ENCODE measurements at places on chromosomes 2 and 18.
A peak's percentile ranks its signal among the peaks of the same experiment; 100 is the strongest.

- peak; percentile 53 for DNase-seq
- H3K4me1 ChIP-seq, result no peaks in the 10 kb centered on the region
- no peaks in the 10 kb centered on the region for H3K36me3 ChIP-seq
- H3K27ac ChIP-seq, result no peak overlapping the region
- no peaks in the 10 kb centered on the region for H3K27me3 ChIP-seq
Observed at GRCh38 chr2:78077633-78078032, 555.5 kb upstream of the LRRTM4 start.

- H3K36me3 ChIP-seq, result no peaks in the 10 kb centered on the region
- no peaks in the 10 kb centered on the region for H3K27me3 ChIP-seq
- no peak overlapping the region for H3K4me3 ChIP-seq
- H3K4me1 ChIP-seq, result peaks cover 7% of the 10 kb centered on the region
Observed at GRCh38 chr2:200125444-200126284, 170.3 kb downstream of the MAIP1 start.

DNA sequence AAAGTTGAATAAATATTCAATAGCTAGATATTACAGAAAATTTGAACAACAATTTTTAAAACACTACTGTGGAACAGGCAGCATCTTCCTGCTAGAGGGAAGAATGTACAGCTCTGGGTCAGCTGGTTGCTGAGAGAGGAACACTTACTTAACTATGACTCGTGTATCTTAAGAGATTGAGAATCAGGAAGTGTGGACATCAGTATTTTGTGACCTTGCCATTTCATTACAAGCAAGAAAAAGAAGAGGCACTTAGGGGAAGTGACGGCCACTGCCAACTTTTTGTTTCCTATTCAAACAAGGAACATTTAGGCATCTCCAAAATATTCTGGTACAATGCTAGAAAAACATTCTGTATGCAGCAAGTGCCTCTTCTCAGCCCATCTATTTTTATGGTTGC lies 45.9 kb downstream of the ITPRID2 start:
- H3K4me3 ChIP-seq, result no peak overlapping the region
- no peaks in the 10 kb centered on the region for H3K27me3 ChIP-seq
- DNase-seq, result no peak
- H3K36me3 ChIP-seq, result no peaks in the 10 kb centered on the region
- H3K27ac ChIP-seq, result no peak overlapping the region

GRCh38 chr2:218567797-218568189 lies 358 bp downstream of the USP37 start:
- peak overlapping the region; percentile 70 for H3K4me3 ChIP-seq
- peak overlapping the region; percentile 97 for H3K27ac ChIP-seq

- DNase-seq, result no peak
- H3K27ac ChIP-seq, result no peak overlapping the region
- H3K4me3 ChIP-seq, result no peak overlapping the region
- peaks cover 7% of the 10 kb centered on the region for H3K36me3 ChIP-seq
Observed at GRCh38 chr2:222470802-222471468, 46.6 kb downstream of the SGPP2 start.

- H3K36me3 ChIP-seq, result no peaks in the 10 kb centered on the region
- H3K4me1 ChIP-seq, result no peaks in the 10 kb centered on the region
- no peak for DNase-seq
- no peaks in the 10 kb centered on the region for H3K27me3 ChIP-seq
- no peak within 1 kb of the TSS for H3K27ac ChIP-seq
- H3K4me3 ChIP-seq, result no peak within 1 kb of the TSS
Observed at GRCh38 chr2:79025421-79025820, at the start of gene REG3G. TSS of gene REG3G (plus strand) at chr2:79025702. CDS start at chr2:79026094, 392 bp downstream.

- H3K4me3 ChIP-seq, result no peak overlapping the region
- H3K27me3 ChIP-seq, result no peaks in the 10 kb centered on the region
- no peak for DNase-seq
- no peak overlapping the region for H3K27ac ChIP-seq
- H3K36me3 ChIP-seq, result no peaks in the 10 kb centered on the region
Observed at GRCh38 chr2:58512878-58513277, 271.8 kb upstream of the FANCL start.

- H3K4me1 ChIP-seq, result peaks cover 27% of the 10 kb centered on the region
- H3K36me3 ChIP-seq, result no peaks in the 10 kb centered on the region
- H3K4me3 ChIP-seq, result no peak overlapping the region
- no peak overlapping the region for H3K27ac ChIP-seq
Observed at GRCh38 chr2:105401867-105402266, 3.0 kb upstream of the FHL2 start.

DNA sequence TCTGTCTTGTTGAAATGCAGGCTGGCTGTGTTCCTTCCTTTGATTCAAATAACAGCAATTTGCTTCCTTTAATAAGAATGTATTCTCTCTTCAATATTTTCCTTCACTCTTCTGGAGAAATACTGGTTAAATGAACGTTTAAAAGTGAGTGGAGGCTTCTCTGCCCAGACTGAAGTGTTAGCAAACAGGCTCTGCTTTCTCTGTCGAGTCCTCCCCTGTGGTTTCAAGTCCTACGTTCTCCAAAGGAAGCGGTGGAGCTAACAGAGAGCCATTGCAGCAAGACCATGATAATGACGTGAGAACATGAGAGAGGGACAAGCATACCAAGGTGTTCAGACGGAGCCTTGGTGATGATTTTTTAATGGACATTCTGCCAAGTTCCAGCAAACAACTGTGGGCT lies 26.2 kb upstream of the PID1 start:
- H3K27me3 ChIP-seq, result no peaks in the 10 kb centered on the region
- no peak for DNase-seq
- H3K4me1 ChIP-seq, result no peaks in the 10 kb centered on the region

- H3K27ac ChIP-seq, result no peak overlapping the region
- H3K4me1 ChIP-seq, result no peaks in the 10 kb centered on the region
- H3K4me3 ChIP-seq, result no peak overlapping the region
- no peaks in the 10 kb centered on the region for H3K36me3 ChIP-seq
- no peaks in the 10 kb centered on the region for H3K27me3 ChIP-seq
- no peak for DNase-seq
Observed at GRCh38 chr2:220451438-220451837, 824.0 kb downstream of the SLC4A3 start.

- H3K27me3 ChIP-seq, result no peaks in the 10 kb centered on the region
- no peak overlapping the region for H3K4me3 ChIP-seq
- no peaks in the 10 kb centered on the region for H3K36me3 ChIP-seq
- no peak overlapping the region for H3K27ac ChIP-seq
Observed at GRCh38 chr2:151291224-151291623, 1.8 kb upstream of the NMI start.

GRCh38 chr2:108922141-108922915 lies 66.7 kb downstream of the EDAR start:
- H3K27me3 ChIP-seq, result no peaks in the 10 kb centered on the region
- H3K4me1 ChIP-seq, result peaks cover 27% of the 10 kb centered on the region
- peak; percentile 17 for DNase-seq
- no peak overlapping the region for H3K4me3 ChIP-seq

GRCh38 chr2:61631321-61631720 lies 93.2 kb upstream of the XPO1 start:
- no peak overlapping the region for H3K4me3 ChIP-seq
- H3K4me1 ChIP-seq, result no peaks in the 10 kb centered on the region
- H3K36me3 ChIP-seq, result no peaks in the 10 kb centered on the region
- H3K27ac ChIP-seq, result no peak overlapping the region
- no peak for DNase-seq
- H3K27me3 ChIP-seq, result no peaks in the 10 kb centered on the region

DNA sequence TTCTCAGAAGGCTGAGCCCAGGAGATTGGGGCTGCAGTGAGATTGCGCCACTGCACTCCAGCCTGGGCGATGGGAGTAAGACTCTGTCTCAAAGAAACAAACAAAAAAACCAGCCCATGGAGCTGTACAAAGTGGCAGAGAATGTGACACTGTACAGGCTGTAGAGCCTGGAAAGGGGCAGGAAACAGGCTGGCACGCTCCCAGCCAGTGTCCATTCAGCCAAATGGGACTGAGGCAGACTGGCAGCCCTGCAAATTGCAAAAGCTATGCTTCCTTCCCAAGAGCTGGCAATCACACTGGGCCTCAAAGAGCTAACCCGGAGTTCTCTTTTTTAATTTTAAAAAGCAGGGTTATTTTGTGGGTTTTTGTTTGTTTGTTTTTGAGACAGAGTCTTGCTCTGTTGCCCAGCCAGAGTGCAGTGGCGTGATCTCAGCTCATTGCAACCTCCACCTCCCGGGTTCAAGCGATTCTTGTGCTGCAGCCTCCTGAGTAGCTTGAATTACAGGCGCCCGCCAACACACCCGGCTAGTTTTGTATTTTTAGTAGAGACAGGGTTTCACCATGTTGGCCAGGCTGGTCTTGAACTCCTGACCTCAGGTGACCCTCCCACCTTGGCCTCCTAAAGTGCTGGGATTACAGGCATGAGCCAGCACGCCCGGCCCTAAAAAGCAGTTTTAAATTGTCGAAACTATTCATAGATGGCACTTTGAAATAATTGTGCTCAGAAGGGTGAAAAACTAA lies 42.8 kb downstream of the SCRN3 start:
- no peaks in the 10 kb centered on the region for H3K27me3 ChIP-seq
- DNase-seq, result peak; percentile 64
- no peak overlapping the region for H3K4me3 ChIP-seq
- no peaks in the 10 kb centered on the region for H3K4me1 ChIP-seq
- H3K27ac ChIP-seq, result no peak overlapping the region
- H3K36me3 ChIP-seq, result peaks cover 25% of the 10 kb centered on the region

GRCh38 chr2:79573895-79574674 lies 61.2 kb downstream of the CTNNA2 start:
- H3K36me3 ChIP-seq, result no peaks in the 10 kb centered on the region
- H3K4me3 ChIP-seq, result no peak overlapping the region
- no peak overlapping the region for H3K27ac ChIP-seq
- no peak for DNase-seq
- H3K4me1 ChIP-seq, result no peaks in the 10 kb centered on the region

- no peaks in the 10 kb centered on the region for H3K36me3 ChIP-seq
- H3K4me1 ChIP-seq, result peaks cover 18% of the 10 kb centered on the region
- H3K27me3 ChIP-seq, result no peaks in the 10 kb centered on the region
- H3K4me3 ChIP-seq, result no peak overlapping the region
- no peak for DNase-seq
Observed at GRCh38 chr2:8436585-8436984, 245.3 kb upstream of the ID2 start.

- no peak overlapping the region for H3K4me3 ChIP-seq
- peaks cover 5% of the 10 kb centered on the region for H3K36me3 ChIP-seq
- DNase-seq, result no peak
- H3K4me1 ChIP-seq, result no peaks in the 10 kb centered on the region
- H3K27ac ChIP-seq, result no peak overlapping the region
- no peaks in the 10 kb centered on the region for H3K27me3 ChIP-seq
Observed at GRCh38 chr18:21064347-21064746, 47.3 kb downstream of the ROCK1 start.

DNA sequence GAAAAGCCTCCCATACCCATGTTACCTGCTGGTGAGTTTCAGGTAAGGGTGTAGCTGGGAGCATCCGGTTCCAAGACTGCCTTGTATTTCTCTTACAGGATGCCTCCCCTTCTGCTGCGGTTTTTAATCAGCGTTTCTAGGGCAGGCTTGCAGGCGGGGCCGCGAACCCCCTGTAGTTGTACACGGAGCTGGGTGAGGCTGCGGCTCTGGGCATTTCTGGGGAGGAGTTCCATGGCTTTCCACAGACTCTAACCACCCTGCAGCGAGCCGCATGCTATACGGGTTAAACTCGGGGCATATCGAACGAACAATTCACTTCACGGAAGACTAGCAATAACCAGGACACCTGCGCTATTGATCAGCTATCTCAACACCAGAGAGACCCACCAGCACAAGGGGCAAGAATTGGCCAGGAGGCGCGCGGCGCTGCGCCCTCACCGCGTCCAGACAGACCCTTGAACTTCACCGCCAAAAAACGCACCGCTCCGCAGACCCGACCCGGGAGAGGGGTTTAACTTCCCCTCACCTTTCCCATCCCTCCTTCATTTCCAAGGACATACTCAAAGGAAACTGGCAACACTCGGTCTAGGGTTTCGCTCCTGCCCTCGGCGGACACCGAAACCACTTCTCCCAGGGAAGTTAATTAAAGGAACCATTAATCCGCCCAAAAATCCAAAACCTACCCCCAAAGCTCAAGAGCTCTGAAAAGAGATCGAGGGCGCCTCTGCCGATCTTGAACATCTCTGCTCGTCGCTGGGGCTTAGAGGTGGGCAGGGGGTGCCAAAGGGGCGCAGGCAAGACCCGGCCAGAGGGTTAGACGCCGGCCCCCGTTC lies 909 bp downstream of the TGFA start:
- H3K27me3 ChIP-seq, result peaks cover 45% of the 10 kb centered on the region
- no peaks in the 10 kb centered on the region for H3K4me1 ChIP-seq
- DNase-seq, result peak; percentile 35
- H3K36me3 ChIP-seq, result no peaks in the 10 kb centered on the region
- H3K27ac ChIP-seq, result peak overlapping the region; percentile 84

- H3K36me3 ChIP-seq, result no peaks in the 10 kb centered on the region
- peak; percentile 71 for DNase-seq
- H3K4me1 ChIP-seq, result no peaks in the 10 kb centered on the region
- peaks cover 11% of the 10 kb centered on the region for H3K27me3 ChIP-seq
Observed at GRCh38 chr2:176652300-176653182, 383.3 kb downstream of the MTX2 start.

- H3K27me3 ChIP-seq, result no peaks in the 10 kb centered on the region
- no peak overlapping the region for H3K4me3 ChIP-seq
- no peak for DNase-seq
- no peaks in the 10 kb centered on the region for H3K4me1 ChIP-seq
- H3K36me3 ChIP-seq, result no peaks in the 10 kb centered on the region
- H3K27ac ChIP-seq, result no peak overlapping the region
Observed at GRCh38 chr2:100205174-100205573, 62.8 kb upstream of the AFF3 start.

DNA sequence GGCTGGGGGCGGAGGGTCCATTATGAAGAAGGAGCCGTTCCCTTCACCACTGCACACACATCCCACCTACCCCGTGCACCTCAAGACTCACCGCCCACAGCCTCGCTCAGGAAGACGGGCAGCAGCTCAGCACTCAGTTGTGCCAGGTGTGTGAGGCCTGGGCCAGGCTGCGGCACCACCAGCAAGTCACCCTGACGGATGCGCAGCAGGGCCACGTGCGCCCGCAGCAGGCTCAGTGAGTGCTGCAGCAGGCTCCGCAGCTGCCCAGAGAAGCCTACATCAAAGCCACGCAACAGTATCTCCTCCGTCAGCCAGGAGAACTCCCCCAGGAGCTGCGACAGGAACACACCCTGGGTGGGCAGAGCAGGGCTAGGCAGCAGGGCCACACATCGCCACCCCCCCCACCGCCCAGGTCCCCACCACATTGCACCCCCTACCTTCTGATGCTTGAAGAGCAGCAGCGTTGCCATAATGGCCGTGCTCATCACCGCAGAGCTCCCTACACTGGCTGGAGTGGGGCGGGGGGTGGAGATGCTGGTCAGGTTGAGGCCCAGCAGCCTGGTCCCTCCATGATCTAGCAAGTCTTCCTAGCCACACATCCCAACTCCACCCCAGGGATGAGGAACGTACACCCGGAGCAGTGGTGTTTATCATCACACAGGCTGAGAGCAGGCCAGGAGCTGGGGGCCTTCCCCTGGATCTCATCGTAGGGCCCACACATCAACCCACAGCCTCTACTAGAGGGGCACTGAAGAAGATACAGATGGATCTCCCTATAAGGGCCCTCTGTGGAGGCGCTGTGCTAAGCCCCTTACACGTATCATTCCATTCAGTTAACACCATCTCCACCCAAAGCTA lies 10.2 kb downstream of the GPAT2 start:
- H3K27ac ChIP-seq, result no peak overlapping the region
- H3K27me3 ChIP-seq, result no peaks in the 10 kb centered on the region
- H3K4me1 ChIP-seq, result peaks cover 6% of the 10 kb centered on the region

Measured in stomach (tissue), 19 donors.